ENCODE measurements at places on chromosomes 3 and 15.

GRCh38 chr15:86483936-86484335 lies 404.3 kb downstream of the AGBL1 start:
- no peak for DNase-seq

DNA sequence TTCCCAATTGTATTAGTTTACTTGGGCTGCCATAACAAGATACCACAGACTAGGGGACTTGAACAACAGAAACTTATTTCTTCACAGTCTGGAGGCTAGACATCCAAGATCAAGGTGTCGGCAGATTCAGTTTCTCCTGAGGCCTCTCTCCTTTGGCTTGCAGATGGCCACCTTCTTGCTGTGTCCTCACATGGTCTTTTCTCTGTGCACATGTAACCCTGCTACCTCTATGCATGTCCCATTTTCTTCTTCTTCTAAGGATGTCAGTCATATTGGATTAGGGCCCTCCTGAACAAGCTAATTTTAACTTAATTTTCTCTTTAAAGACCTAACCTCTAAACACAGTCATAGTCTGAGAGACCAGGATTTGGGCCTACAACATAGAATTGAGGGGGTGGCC lies 336.7 kb upstream of the WNT5A start:
- no peak for DNase-seq

- no peak for DNase-seq
Measured at GRCh38 chr15:56929399-56929798, 11.0 kb downstream of the TCF12 start.

DNA sequence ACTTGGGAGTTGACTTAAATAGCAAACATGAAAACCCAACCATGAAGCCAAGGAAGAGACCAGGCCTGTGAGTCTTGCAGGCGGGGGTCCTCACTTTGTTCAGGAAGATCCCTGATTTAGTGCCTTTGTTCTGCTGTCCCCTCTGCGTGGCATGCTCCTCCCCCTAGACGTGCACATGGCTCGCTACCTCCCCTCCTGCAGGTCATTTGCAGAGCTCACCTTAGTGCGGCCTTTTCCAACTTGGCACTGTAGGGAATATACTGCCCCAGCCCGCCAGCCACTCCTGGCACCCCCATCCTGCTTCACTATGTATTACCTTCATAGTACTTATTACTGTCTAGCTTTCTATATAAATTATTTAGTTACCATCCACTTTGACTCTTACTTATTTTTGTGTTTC lies 18.3 kb downstream of the GXYLT2 start:
- no peak for DNase-seq

DNA sequence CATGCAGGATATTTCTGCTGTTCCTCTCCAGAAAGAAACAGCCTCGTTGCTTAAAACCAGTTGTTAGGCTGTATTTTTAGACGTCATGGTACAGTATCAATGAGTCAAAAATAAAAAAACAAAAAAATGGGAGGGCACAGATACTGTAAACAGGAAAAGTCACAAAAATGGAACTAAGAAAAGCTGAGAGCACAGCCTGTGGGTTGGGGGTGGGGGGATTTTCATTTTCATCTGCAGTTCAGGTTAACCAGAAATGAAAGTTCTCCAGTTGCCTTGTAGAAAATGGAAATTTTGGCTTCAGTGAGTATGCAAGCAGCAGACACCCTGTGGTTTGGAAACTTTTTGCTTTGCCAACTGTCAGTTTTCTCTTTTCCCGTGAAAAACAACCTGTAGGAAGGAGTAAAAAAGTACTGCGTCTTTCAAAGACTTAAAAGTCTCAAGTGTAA lies 59.0 kb downstream of the FRMD4B start:
- no peak for DNase-seq

- DNase-seq, result no peak
Measured at GRCh38 chr3:53312832-53313231, 34.5 kb downstream of the DCP1A start.

- no peak for DNase-seq
Measured at GRCh38 chr15:53115563-53115962, 325.4 kb upstream of the ONECUT1 start.

DNA sequence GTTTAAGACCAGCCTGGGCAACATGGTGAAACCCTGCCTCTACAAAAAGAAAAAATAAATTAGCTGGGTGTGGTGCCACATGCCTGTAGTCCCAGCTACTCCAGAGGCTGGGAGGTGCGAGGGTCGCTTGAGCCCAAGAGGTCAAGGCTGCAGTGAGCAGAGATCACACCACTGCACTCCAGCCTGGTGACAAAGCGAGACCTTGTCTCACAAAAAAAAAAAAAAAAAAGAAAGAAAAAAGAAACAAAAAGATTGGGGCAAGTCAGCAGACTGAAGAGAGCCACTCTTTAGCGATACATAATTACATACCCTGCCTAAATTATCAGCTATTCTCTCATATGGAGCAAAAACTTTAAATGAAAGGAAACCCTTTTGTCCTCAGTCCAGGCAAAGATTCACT lies 53.6 kb upstream of the MAP3K13 start:
- DNase-seq, result no peak

GRCh38 chr15:31471731-31472430 lies 145.2 kb downstream of the KLF13 start:
- DNase-seq, result no peak

DNA sequence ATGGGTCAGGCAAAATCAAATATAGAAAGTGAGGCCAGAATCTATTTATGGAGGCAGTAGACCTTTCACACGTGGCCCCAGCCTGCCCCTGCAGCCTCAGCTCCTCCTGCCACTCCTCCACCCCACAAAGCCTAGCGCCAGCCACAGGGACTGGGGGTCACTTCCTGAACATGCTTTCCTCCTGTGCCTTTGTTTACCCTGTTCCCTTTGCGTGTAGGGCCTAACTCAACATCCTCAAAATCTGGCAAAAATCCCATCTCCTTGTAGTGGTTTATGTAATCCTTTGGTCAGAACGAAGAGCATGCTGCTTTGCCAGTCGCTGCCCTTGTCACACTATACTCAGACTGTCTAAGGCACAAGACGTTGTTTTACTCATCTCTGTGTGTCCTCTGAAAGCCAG lies 39.6 kb downstream of the KBTBD12 start:
- peak; percentile 9 for DNase-seq

- peak; percentile 21 for DNase-seq
Measured at GRCh38 chr3:21484057-21484827, 266.8 kb downstream of the ZNF385D start.

DNA sequence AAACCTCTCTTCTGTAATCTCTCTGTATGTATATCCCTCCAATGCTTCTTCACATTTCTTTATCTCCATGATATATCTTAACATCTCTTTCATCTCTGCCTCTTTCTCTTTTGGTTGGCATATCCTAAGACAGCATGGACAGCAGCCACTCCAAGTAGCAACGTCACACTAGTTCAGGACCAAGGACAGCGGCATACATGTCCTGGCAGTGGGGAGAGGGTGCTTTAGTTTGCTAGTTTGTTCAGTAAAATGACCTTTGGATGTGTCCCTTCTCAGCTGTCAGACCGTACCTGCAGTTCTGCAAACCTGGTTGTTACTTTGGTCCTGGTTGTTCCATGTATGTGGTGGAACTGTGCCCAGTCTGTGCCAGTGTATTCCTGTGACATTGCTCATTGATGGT lies 225.6 kb upstream of the ROPN1 start:
- no peak for DNase-seq

- DNase-seq, result no peak
Measured at GRCh38 chr3:32934150-32934742, 17.2 kb upstream of the CCR4 start.

DNA sequence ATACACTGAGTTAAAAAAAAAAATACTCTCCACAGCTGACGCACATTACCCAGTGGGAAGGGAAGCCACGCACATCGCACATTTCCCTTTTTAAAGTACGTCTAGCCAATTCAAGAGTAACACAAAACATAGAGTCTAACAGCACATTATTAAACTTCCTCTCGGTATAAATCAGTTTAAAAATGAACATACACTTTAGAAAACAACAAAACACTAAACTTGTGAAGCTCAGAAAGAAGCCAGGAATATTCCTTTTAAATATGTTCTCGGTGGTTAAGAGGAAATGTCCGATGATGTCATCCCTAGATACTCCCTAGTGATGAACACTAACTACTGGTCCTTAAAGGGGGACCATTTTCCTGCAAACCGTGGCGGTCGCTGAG lies 721 bp downstream of the MYEF2 start:
- no peak for DNase-seq

DNA sequence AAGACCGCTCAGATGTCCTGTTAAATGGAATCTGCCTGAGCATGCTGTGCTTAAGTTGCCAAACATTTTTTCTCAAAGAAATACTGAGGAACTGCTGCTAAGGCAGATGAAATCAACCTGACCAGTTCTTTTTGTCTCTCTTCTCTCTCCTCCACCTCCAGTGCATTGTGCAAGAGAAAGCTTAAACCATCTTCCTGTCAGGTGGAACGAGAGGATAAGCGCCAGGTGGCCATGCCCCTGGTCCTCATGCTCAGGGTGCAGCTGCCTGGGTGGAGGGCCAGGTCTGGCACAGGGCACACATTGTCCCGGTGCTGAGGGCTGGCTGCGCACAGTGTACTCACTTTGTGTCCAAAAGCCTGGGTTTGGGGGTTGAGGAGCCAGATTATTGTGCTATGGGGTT lies 176.2 kb upstream of the TP63 start:
- DNase-seq, result no peak

GRCh38 chr15:44719293-44719999 lies 8.1 kb downstream of the B2M start:
- no peak for DNase-seq

DNA sequence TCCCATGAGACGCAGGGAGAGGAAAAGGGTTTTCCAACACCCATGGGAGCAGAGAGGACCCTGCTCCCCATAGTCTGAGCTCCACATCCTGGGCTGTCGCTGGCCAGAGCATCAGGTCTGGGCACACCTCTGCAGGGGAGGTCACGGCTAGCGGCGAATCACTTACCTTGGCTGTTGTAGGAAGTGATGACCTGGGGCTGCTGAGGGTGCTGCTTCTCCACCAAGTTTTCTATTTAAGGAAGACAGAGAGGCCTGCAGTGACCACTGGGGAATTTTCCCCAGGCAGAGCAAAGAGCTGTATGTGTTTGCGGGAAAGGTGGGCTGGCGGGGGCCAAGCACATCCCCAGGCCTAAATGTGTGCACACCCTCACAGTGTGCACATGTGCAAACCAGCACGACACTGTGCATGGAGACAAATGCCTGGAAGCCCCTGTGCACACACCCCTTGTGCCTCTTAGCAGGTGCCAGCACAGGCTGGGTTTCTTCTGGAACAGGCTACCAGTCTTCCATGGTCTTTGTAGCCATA lies 7.6 kb downstream of the KY start:
- DNase-seq, result no peak

DNA sequence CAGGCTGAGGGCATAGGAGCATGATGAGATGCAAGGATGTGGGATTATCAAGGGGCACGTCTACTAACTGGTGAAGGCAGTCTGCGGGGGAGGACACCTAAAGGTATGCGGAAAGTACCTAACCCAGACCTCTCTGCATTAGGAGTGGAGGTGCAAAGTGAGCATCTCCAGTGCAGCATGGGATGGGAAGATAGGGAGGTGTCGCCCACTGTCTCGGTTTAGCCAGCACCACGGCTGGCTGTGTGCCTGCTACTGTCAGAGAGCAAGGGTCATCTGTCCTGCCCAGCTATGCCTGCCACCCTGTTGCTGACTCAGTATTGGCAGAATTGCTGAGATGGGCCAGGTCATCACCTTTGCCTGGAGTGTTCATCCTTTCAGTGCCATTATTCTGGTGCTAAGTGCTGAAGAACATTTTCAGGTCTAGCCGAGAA lies 40.1 kb downstream of the OXNAD1 start:
- no peak for DNase-seq

- no peak for DNase-seq
Measured at GRCh38 chr3:29329986-29330890, 49.4 kb downstream of the RBMS3 start.

- DNase-seq, result no peak
Measured at GRCh38 chr15:76163457-76164295, 103.9 kb downstream of the TMEM266 start.

DNA sequence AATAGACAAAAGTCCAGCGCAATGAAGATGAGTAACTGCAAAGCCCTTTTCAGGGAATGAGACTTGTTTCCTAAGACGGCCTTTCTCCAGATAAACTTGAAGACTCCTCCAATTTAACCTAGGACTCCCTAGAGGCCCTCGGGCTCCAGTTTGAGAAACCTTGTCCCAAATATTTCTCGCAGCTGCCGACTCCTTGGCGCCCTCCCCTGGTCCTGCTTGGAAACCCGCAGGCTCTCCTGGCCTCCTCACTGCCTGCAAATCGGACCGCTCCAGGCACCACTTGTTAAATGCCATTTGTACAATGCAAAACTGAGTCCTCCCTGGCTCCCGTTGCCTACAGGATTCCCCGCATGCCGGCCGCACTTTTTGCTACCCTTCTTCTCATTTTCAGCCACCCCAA lies 36.8 kb downstream of the MUC4 start:
- DNase-seq, result no peak

DNA sequence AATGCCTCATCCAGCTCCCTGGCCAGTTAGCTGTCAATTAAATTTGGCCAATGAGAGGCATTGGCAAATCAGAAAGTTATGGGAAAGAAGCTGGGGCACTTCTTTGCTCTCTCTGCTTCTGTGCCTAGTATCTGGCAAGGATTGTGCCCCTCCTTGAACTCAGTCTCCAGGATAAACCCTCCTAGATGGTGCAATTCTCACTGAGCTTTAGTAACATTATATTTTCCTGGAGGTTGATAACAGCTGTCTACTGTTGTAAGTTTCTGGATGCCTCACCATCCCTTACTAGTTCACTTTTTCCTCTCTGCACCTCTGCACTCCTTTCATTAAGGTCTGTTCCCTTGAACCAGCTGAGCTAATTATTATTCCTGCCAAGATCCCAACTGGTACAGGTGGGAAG lies 329.5 kb downstream of the MFSD1 start:
- DNase-seq, result no peak

- DNase-seq, result no peak
Measured at GRCh38 chr15:72276326-72276700, 4.0 kb upstream of the PARP6 start.

DNA sequence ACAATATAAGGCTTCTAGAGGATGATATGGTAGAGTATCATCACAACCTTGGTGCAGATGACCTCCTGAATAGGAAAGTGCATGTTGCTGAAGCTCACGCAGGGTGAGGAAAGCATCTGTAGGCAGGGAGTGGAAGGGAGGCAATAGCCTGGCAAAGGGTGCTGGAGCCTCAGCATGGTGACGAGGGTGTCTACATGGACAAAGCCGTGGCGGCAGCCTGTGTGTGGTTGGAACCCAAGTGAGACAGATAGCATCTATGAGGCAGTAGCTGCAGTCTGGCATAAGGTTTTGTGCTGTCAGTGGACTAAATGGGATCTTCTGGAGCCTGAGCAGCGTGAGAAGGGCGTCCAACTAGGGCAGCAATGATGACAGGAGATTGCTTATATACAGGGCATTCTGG lies 132.5 kb downstream of the DLG1 start:
- DNase-seq, result no peak

DNA sequence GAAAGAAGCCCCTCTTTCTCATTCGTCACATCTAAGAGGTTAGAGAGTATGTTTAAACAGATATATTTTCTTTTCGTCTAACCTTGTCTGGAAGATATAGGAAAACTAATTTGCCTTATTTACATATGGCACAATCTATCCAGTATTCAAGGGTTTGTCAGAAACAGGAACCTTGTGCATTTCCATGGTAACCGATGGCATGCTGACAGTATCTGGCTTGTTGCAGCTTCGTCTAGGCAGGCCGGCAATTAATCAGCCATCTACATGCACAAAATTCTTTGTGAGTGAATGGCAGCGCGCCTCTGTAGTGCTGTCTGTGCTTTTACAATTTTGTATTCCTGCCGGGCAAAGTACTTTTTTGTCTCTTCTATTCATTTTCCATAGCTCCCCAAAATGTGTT lies 294.0 kb upstream of the SOX2 start:
- DNase-seq, result no peak
